ENCODE measurements at places on chromosomes 4 and X.

GRCh38 chrX:28659269-28659668 lies 72.0 kb downstream of the IL1RAPL1 start:
- no peak for DNase-seq

- no peak for DNase-seq
Observed at GRCh38 chr4:109733728-109734127, 3.9 kb upstream of the PLA2G12A start.

- DNase-seq = no peak
Observed at GRCh38 chrX:82127228-82128123, 925.6 kb downstream of the SH3BGRL start.

- no peak for DNase-seq
Observed at GRCh38 chrX:69991685-69992084, 58.1 kb downstream of the AWAT2 start.

DNA sequence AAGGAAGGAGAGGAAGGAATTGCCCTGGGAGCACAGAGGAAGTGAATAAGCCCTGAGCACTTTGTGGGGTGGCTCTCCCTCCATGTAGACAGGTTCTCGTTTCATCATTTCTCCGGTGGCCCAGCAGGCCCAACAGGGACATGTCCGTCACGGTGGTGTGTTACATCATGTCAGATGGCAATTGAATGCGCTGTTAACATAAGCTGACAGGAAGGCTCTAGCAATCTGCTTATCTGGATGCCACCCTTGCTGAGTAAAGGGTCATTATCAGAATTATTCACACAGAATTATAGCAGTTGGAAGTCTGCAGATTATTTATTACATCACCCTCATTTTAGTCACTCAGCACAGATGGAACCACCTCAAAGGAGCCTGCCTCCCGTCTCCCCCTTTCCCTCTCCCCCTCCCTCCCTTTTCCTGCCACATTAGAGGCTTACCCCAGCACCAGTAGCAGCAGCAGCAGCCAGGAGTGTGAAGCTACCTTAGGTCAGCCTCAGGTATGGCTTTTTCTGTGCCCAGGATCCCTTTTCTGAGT lies 124.3 kb upstream of the TRIM2 start:
- no peak for DNase-seq

DNA sequence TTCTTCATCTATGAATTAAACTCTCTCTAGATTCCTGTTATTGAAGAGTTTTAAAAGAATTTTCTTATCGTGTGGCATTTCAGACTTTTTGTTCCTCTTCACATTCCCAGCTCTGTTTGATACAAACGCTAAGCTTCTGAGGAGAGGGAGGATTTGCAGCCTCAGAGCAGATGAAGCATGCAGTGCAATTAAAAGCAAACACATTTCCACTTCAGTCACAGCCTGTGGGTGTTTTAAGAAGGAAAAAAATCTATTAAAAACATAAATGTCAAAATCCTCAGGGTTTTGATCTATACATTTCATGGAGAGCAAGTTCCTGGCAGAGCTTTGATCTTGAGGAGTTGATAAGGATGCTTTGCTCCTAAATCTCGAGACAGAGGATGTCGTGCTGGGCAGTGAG lies 442.4 kb upstream of the BOD1L1 start:
- no peak for DNase-seq

- DNase-seq = no peak
Observed at GRCh38 chr4:151665022-151665784, 95.6 kb downstream of the GATB start.

GRCh38 chr4:40648742-40649281 lies 19.1 kb upstream of the RBM47 start:
- no peak for DNase-seq

DNA sequence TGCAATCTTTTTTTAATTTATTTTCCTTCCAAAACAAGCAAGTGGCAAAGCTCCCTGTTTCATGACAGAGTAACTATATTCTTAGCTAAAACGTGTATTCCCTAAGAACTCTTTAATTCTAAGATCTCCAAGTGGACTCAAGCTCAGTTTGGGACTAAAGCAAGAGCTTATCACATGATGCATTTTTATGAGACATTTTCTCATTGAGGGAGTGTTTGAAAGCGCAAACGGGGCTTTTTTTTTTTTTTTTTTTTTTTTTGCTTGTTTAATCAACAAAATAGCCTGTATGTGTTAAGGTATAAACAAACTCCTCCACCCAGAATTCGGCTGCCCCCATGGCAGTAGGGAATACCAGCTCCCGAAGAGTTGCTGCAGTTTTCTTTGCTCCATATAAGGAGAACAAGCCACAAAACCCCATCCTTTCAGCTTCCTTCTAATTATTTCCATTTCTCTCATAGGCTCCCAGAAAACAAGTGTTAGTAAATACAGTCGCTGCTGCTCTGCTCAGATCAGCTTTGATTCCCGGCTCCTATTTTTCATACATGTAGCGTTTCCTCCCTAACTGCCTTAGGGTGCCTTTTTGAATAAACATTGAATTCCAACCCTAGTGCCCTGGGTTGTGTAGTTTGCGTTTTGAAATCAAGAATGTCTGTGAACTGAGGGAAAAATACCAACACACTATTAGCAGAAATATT lies 669 bp upstream of the PPARGC1A start:
- no peak for DNase-seq
